Activated T-cell treated with anti-CD3 and anti-CD28 coated beads, Interleukin-2, amount 50 U/mL, for 72 hours (primary cell): ENCODE measurements at places on chromosomes 5 and 9. TPM values are rescaled to one million over a fixed set of nuclear protein-coding genes. Genes with fewer than 3 reads are reported as not detected.

- H3K27ac ChIP-seq: no peak overlapping the region
- DNase-seq: no peak
- H3K4me3 ChIP-seq: no peak overlapping the region
- H3K4me1 ChIP-seq: peaks cover 9% of the 10 kb centered on the region
- no peaks in the 10 kb centered on the region for H3K36me3 ChIP-seq
These were observed 266.0 kb downstream of the EFNA5 start for GRCh38 chr5:107404595-107405374.

GRCh38 chr9:125438506-125439433, 177.1 kb downstream of the GAPVD1 start:
- H3K36me3 ChIP-seq: no peaks in the 10 kb centered on the region

SNX18 gene
- 8.4 TPM for total RNA-seq

GRCh38 chr5:135249658-135250057, 149.4 kb downstream of the MACROH2A1 start:
- no peak overlapping the region for H3K27ac ChIP-seq
- H3K36me3 ChIP-seq: no peaks in the 10 kb centered on the region
- no peaks in the 10 kb centered on the region for H3K27me3 ChIP-seq
- peaks cover 32% of the 10 kb centered on the region for H3K4me1 ChIP-seq

SPINK4 gene
- not detected for total RNA-seq

MEF2C gene
- total RNA-seq: 0.83 TPM

DNA sequence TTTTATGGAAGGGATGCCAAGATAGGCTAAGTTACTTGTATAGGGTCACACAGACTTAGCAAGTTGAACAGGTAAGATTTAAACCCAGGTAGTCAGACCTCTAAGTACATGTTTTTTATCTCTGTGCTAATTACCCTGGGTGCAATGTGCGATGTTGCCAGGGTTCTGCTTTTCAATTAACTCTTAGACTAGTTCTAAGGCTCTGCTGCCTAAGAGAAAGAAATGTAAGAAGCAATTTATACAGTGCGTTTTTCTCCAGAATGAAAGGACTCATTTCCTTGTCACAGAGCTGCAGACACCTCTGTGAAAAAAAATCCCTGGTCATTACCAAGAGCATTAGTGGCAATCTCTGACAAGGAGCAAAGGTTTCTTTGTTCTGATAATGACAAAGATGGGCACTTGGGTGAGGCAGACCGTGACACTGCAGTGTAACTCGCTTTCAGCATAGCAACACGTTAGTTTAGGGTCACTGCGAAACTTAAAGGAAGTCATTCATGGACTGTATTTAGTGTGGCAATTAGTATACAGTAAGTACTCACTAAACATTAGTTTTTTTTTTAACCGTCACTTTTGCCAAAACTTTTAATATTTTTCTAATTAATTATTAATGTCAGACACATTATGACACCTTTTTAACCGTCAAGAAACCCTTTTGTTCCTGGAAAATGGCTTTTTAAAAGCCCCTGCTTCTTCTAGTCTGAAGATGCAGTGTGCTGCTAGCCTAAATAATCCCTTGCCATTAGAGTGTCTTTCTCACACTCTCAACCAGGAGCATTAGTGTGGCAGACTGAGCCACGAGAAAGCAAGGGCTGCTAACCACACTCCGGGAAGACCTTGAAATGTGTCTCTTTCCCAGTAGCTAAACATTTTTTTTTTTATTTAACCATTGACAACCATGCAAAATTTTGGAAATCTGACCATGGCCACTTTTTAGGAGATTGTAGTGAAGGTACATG, 520.0 kb upstream of the C9orf72 start:
- no peaks in the 10 kb centered on the region for H3K4me1 ChIP-seq
- H3K4me3 ChIP-seq: no peak overlapping the region
- H3K27ac ChIP-seq: no peak overlapping the region
- no peak for DNase-seq

DNA sequence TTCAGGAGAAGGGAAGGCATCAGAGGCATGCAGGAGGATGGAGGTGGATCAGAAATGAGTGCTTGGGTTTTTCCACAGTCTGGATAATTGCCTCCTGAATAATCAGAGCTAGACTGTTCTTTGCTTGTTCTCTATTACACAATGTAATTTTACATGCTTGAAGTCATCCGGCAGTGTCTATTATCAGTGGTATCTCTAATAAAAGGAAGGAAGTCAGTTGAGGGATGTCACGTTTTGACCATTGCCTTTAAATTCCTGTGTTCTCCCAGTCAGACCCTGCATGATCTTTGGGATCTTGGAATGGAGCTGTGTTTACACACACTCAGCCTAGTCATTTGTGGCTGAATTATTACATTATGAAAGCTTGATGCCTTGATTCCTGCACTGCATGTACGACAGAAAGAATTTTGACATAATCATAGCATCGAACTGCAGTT, 91.0 kb downstream of the PDE8B start:
- H3K4me3 ChIP-seq: no peak overlapping the region
- no peaks in the 10 kb centered on the region for H3K4me1 ChIP-seq
- no peak for DNase-seq
